ENCODE measurements at places on chromosomes 12 and 14.

GRCh38 chr12:52710730-52711129, 7.4 kb upstream of the KRT77 start:
- DNase-seq = no peak

DNA sequence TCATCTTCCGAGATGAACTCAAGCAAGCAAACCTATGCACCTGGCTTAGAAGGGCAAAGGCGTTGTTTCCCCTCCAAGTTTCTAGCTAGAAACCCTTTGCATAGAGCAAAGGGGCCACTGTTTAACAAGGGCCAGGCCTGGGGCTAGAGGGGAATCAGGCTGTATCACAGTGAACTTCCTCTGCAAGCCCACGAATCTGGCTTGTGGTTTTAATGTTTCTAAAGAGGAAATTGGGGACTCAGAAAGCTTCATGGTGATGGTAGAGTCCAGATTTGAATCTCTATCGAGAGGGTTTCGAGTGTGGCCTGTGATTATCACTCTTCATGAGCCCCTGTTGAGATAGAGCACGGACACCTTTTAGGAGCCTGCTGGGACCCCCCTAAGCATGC, 189.9 kb downstream of the VRK1 start:
- DNase-seq = no peak

DNA sequence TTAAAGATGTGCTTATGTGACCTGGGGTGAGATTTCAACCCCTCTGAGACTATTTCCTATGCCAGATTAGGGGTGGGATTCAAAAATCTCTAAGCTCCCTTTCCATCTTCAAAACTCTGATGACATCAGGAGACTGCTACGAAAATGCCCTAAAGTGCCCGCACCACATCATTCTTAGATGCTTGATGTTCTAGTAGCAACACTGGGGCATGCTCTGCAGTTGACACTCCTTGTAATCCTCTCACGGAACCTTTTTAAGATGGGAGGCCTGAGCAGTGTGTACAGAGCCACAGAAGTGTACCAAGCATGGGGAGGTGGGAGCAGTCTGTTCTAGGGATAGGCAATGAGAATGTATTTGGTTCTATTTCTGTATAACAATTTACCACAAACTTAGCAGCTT, 12.2 kb downstream of the FOS start:
- DNase-seq = no peak

- no peak for DNase-seq
These were observed 201.0 kb downstream of the TMX1 start for GRCh38 chr14:51441001-51441400.

GRCh38 chr14:105141486-105142281, 26.9 kb downstream of the JAG2 start:
- DNase-seq = peak; percentile 19

DNA sequence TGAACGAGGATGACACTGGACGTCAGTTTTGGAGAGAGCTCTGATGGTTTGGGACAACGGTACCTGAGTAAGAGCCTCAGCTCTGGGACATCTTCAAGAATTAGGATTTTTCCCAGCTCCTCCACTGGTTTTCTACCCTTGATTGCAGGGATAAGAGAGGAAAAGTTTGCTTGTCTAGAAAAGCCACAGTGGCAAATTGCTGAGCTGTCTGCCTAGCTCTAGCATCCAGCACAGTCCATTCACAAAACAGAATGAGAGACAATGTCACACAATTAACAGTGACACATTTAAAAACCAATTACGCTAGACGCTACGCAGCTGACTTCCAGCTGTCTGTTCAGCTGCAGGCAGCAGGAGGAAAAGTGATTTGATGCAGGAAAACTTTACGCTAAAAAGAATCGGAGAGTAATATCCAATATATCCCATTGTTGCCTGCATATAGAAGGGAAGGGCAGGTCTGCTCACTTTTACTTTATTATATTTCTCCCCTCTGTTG, 168.1 kb upstream of the PRICKLE1 start:
- DNase-seq = no peak

DNA sequence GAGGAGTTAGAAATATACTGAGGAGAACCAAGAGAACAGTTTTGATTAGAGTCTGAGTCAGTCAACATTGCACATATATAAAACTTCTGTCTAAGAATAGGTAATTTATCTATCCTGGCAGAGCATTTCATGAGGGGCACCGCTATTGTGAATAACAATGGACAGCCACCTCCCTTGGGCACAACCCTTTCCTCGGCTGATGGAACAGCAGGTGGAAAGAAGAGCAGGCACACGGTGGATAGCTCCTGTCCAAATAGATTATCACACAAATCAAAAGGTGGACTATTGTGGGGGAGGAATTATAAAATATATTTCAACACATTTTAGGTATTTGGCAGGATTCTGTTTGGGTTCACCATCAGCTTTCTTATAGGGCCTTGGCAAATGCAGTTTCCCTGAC, 84.0 kb upstream of the PTPRB start:
- DNase-seq = no peak

DNA sequence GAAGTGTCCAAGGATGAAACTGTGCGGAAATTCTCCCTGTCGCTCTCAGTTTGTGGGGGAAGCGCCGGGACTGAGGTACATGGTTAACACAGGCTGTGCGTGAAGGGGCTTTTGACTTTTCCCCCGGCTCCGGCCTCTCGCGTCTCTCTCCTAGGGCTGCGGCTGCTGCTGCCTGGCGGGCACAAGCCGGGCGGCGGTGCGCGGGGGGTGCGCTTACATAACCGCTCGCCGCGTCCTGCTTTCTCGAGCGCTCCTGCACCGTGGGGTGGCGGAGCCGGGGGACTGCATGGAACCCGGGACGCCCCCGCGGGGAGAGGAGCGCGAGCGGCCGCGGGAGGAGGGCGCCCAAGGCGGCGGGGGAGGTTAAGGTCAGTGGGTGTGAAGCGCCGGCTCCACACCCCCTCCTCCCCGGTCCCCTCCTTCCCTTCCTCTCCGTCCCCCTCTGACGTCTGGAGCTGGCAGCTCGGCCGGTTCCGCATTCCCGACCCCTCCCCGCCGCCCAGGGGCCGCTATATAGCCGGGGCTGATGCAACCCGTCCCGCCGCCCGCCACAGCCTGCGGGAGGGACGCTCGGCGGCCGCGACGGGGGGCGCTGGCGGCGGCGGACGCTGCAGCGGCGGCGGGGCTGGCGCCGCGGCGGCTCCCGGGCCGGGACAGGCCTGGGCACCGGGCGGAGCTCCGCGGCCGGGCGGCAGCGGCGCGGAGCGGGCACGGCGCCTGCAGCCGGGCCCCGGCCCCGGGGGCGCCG, at the start of gene JDP2:
TSS of gene JDP2 (plus strand) at position 541 of the 748 bp plus-strand sequence. CDS start 9,899 bp downstream, outside the sequence.
- DNase-seq = peak; percentile 78

GRCh38 chr12:54535474-54535873, 13.9 kb upstream of the PDE1B start:
- no peak for DNase-seq

DNA sequence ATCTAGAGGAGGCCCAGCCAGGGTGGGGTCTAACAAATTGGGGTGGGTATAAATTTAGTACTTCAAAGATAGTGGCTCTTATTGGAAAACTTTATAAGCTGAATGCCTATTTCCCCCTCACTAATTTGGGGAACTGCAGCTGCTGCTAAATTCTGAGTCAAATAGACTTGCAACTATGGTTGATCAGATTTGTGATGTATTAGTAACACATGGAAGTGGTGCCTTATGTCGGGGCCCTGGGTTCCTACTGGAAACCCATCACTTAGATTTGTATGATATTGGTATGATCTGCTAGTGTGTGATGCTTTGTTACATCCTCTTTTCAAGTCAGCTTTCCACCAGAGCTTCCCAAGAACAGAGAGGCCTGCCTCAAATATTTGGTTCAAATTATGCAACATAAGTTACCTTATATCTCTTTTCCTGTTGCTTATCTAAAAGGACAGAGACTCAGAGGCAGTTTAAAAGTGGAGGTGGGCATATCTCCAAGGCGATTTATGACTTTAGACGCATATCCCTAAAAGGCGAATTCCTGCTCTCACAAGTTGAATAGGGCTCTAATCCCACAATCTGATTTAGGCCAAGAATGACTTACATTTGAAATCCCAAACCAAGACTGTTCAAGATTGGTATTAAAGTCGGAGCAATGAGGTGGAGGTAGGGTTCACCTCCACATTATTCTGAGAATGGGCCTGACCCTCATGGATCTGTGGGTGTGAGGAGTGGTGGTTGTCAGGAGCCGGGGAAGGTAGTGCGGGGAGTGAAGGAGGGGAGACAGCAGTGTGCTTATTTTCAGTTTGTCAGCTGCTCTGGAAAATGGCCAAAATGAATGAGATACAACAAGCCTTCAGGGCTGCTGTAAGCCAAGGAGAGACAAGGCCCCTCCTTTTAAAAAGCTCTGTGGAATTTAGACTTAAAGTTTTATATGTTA, 425.8 kb downstream of the RAD51B start:
- DNase-seq = no peak

GRCh38 chr12:119235197-119235751, 56.5 kb downstream of the HSPB8 start:
- peak; percentile 69 for DNase-seq

DNA sequence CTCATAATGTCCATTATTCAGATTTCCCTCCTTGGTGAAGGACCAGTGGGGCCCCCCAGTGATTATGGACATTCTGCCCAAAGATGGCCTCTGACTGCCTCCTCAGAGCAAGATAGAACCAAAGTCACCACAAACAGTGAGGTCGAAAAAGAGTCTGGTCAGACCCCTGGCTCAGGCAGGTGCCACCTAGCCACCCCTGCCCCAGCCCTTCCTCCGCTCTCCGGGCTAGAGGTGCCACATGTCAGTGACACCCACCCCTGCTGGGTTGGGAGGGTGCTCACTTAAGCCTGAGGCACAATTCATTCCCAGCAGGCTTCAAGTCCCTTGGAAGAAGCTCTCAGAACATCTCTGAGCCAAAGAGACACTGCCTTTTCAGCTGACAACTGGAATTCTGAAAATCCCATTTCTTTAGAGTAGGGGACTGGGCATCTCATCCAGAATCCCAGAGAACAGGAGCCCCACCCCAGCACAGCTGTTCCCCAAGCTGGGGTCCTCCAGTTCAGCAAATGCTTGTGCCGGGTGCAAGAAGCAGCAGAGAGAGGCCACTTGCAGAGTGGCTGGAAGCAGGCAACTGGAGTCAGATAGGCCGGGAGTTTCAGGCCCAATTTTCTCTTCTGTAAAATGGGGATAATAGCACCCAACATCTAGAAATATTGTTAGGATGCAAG, 50.3 kb downstream of the ISCA2 start:
- DNase-seq = no peak

GRCh38 chr12:90546511-90546910, 408.5 kb downstream of the CCER1 start:
- no peak for DNase-seq

DNA sequence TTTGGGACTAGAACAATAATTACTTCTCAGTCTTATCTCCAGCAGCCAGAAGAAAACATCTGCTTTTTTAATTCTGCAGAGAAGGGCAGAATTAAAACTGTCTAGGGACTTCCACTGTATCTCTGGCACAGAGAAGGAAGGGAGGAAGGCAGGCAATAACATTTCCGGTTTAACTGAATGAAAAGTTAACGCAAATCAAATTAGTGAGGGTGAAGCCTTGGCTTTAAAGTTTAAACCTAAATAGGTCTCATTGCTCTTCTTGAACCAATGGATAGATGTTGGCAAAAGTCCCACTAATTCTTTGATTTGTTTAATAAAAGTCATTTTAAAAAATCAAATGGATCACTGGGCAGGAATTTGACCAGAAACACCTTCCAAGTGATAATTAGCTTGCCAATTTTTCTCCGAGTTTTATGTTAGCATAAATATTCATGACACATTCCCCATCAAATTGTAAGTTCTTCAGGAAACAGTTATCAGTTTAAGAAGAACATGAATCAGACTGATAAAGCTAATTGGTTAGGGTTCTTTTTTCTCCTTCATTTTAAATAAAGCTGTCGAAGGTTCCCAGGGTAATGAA, 181.9 kb downstream of the SLC15A5 start:
- no peak for DNase-seq

DNA sequence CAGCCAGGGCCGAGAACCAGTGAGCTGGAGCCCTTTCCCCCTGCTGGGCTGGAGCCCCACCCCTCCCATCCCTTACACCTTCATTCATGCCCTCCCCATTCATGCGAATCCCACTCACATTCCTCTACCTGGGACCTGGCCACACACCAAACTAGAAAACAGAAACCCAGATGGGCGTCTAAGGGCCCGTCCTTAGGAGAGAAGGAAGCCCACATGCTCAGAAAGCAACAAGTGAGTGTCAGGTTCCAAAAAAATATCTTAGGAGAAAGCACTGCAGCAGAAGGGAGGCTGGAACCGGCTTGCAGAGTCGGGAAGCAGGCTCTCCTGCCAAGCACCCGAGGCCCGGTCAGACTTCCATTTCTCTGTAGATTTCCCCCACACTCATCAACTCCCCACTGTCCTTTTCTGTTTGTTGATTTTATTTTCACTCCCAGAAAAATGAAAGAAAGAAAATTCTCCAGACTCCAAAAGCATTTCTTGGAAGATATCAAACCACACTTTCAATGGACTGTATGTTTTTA, 13.6 kb downstream of the BCL11B start:
- no peak for DNase-seq

DNA sequence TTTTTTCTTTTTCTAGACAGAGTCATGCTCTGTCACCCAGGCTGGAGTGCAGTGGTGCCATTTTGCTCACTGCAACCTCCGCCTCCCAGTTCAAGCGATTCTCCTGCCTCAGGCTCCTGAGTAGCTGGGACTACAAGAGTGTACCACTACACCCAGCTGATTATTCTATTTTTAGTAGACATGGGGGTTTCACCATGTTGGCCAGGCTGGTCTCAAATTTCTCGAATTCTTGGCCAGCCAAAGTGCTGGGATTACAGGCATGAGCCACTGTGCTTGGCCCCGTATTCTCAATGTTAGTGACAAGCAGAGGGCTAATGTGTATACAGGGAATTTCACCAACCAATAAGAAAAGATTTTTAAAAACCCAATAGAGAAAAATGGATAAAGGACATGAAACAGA, 8.4 kb downstream of the PLBD2 start:
- DNase-seq = no peak

- DNase-seq = no peak
These were observed 106.9 kb upstream of the DYRK2 start for GRCh38 chr12:67541625-67541991.

DNA sequence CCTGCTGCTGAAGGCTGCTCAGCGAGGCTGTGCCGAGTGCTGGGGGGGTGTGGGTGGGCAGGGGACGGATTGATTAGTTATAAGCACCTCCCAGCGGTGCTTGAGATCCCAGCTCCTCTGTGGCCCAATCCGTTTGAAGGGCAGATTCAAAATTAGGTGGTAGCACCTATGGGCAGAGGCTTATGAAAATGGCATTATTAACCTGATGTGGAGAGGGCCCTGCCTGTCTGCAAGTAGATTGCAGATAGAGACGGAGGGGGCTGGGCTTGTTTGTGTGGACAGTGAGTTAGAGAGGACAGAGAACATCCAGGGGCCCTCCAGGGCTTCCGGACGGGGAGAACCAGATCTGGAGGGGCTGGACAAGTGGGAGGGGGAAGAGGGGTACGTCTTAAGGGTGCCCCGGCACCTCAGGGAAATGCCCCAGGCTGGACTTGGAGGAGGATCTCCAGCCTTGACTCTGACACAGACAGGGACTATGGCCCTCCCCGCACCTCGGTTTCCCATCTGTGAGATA, at the start of gene RTL1:
TSS of gene RTL1 (minus strand) at position 51 of the 514 bp plus-strand sequence. CDS start 18,934 bp downstream, outside the sequence.
- no peak for DNase-seq

Measured in H9 (cell line).